ENCODE measurements at places on chromosomes 4 and X.

- DNase-seq: no peak
Measured at GRCh38 chr4:14066979-14067378, 439.5 kb upstream of the BOD1L1 start.

DNA sequence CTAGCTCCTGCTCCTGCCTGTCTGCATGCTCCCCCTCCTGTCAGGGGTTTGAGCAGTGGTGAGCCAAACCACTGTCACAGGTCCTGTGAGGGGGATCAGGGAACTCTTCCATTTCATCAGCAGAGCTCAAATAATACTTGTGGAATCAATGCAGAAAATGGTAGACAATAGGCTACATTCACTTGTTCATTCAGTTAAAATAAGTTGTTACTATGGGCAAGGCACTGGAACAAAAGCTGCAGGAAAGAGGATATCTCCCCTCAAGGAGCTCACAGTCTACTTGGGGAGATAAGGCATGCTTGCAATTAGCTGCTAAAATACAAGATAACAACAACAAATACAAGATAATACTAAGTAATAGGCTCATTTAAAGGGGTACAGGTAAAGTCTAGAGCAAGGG is 117.1 kb downstream of the GPC3 start:
- DNase-seq: no peak

- no peak for DNase-seq
Measured at GRCh38 chr4:168451744-168452390, 28.4 kb downstream of the DDX60L start.

- DNase-seq: no peak
Measured at GRCh38 chrX:123773258-123773988, 40.6 kb upstream of the THOC2 start.

DNA sequence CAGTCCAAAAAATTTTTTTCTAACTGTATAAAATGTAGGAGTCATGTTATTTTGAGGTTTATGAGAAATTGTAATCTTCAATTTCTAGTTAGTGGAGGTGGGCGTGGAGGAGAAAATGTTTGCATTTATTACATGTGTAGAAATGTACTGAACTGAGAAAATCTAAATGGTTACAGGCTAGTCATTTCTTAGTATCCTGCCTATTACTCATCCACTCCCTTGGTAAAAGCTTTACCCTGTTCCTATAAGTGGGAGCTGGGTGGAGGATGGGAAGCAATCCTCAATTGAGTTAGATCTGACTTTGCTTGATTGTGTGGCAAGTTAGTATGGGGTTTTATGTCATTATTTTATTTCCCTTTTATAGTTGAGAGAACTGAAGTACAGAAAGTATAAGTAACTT is 73.8 kb downstream of the POLA1 start:
- no peak for DNase-seq

- DNase-seq: no peak
Measured at GRCh38 chrX:128800138-128800537, 723.2 kb downstream of the SMARCA1 start.

GRCh38 chr4:130485371-130485770 is 1389.4 kb downstream of the C4orf33 start:
- no peak for DNase-seq

DNA sequence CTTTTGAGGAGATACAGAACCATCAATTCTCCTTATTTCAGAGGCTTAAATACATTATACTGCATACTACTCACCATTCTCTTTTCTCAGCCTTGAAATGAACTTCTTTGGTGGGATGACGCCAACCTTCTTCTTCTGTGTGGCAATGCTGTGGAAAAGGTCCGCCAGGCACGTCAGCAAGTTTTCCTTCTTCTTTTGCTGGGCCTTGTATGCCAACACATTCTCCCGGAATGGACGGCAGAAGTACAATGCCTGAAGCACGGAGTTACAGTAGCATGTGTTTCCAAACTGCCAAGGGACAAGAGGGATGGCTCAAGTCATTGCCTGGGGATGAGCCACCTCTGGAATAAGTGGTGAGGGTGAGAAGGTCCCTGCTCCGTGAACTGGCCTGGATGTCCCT is 31.2 kb downstream of the USP46 start:
- no peak for DNase-seq

DNA sequence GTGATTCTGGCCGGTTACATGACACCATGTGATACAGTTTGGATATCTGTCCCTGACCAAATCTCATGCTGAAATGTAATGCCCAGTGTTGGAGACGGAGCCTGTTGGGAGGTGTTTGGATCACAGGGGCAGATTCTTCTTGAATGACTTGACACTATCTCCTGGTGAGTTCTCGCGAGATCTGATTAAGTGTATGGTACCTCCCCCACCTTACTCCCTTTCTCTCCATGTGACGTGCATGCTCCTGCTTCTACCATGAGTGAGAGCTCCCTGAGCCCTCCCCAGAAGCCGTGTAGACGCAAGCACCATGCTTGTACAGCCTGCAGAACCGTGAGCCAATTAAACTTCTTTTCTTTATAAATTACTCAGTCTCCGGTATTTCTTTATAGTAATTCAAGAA is 23.6 kb downstream of the CPE start:
- no peak for DNase-seq

DNA sequence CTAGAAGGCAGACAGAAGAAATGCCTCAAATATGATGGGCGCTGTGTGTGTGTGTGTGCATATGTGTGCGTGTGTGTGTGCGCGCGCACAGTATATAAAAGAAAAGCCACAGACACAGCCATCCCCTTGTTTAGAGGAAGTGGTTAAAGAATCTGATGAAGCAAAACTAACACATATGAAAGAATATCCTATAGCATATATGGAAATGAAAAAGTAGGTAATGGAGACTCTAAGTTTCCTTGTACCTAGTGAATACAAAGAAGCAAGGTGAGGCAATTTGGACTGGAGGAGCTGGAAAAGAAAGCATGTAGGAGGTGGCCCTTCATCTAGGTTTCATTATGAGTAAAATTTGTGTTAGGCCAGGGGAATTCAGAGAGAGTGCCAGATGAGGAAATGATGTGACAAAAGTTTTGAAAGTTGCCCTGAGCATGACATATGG is 58.6 kb upstream of the MCF2 start:
- DNase-seq: peak; percentile 28

GRCh38 chr4:10879411-10880110 is 195.0 kb upstream of the CLNK start:
- DNase-seq: no peak

DNA sequence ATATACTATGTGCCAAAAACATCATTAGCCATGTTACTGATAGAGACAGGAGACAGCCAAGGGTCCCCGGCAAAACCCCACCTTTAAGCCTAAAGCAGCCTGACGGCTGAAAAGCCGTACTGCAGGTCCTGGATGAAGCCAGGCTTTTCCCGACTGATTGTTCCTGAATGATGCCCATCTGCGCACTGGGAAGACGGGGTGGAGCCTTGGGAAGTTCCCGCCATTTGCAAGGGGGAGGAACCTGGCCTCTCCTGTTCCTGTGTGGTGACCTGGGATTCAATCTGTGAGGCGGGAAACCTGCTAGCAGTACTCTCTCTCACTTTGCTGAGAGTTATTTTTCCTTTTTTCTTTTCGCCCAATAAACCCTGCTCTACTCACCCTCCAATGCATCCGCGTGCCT is 15.1 kb upstream of the CAMK2D start:
- no peak for DNase-seq
